ENCODE measurements at places on chromosomes 3 and 15.

- DNase-seq = no peak
Observed at GRCh38 chr15:99423186-99424130, 142.3 kb upstream of the MEF2A start.

DNA sequence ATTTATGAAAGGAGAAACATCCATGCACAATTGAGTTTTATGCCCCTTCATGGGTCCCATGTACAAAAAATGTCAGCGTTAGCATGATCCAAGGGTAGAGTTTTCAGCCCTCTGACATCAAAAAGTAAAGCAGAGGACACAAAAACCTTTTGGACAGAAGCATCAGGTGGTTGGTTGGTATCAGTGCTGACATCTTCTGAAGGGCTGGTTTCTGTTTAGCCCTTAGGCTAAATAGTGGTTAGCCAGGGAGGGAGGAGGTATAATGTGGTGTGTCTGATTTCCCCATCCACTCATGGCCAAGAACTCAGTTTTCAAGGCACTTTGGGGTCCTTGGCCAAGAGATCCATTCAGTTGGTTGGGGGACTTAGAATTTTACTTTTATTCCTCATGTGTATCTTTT lies 16.5 kb downstream of the CCDC66 start:
- no peak for DNase-seq

- DNase-seq = no peak
Observed at GRCh38 chr3:119314821-119315220, 20.6 kb downstream of the ARHGAP31 start.

- DNase-seq = no peak
Observed at GRCh38 chr3:49013738-49014660, 4.4 kb downstream of the DALRD3 start.

DNA sequence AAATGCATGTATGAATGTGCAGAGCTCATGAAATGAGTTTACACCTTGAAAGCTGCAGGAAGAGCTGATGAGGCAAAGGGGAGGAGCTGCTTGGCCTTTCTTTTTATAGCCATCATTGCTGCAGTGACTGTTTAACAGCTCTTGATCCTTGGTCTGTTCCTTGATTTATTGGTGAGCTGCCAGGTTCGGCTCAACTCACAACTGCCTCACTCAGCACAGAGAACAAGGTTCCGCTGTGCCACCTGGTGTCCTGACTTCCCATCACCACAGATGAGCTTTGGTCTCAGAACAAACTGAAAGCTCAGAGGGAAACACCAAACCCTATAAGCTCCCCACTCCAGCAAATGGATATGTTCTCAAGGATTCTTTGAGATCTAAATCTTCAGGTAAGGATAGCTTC lies 626.1 kb downstream of the MAGI1 start:
- DNase-seq = no peak

DNA sequence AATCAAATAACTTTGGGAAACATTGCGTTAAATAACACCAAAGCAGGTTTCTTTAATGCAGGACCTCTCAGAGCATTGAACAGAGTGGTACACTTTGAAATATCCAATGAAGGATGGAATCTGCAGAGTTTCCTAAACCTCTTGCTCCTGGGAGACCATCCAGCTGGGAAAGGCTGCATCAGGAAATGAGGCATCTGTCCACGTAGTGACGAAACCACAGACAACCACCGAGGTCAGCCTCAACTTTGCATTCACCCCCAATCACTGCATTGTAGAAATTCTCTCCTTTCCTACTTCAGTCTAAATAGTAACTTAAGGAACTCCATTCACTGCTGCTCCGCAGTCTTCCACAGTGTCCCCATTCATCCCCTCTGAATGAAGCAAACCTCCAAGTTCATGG lies 41.5 kb upstream of the CDV3 start:
- no peak for DNase-seq

GRCh38 chr15:60390871-60391501 lies 6.8 kb downstream of the ANXA2 start:
- DNase-seq = no peak

DNA sequence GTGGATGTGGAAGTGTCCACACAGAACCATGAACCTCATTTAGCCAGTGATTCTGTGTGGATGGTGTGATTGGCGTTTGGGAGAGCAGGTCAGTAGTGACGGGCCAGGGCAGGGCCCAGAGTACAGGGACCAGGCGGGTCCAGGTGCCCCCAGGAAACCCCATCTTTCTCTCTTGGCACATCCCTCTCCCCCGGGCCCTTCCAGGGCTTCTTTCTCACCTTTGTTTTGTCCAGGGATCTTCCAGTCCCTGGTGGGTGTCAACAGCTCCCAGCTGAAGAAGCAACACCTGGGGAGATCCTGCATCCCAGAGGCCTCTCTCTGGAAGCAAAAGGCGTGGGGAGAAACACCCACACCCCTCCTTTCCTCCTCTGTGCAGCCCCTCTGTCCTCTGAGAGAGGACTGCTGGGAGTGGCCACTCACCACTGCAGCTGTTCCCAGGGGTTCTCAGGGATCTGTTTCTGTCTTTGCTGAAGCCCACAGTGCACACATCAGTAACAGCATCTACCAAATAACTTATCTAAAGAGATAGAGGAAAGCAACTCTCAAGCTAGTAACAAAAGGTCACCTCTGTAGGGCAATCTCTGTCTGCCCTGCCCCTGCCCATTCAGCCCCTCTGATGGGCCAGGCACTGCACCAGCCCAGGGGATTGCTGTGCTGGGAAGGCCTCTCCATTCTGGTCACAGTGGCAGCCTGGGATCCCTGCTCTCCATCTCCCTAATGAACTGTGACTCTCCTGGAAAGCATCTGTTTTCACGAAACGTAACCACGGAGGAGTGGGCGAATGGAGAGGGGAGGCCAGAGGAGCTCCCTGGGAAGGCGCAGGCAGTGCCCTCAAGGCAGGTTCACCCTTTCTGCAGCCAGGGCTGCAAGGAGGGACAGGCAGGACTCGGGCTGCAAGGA lies 98.3 kb upstream of the ALDH1A3 start:
- no peak for DNase-seq

DNA sequence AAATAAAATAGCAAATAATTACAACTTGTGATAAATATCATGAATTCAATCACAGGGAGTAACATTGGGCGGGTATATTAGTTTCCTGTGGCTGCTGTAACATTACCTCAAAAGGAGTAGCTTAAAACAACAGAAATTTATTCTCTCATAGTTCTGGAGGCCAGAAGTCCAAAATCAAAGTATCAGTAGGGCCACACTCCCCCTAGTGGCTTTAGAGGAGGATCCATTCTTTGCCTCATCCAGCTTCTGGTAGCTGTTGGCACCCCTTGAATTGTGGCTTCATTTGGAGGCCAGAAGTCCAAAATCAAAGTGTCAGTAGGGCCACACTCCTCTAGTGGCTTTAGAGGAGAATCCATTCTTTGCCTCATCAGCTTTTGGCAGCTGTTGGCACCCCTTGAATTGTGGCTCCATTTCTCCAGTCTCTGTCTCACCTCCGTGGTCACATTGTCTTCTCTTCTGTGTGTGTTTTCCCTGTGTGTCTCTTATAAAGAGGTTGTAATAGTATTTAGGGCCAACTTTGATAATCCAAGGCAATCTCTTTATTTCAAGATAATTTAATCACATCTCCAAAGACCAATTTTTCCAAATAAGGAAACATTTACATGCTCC lies 3.1 kb upstream of the CFAP20DC start:
- no peak for DNase-seq

DNA sequence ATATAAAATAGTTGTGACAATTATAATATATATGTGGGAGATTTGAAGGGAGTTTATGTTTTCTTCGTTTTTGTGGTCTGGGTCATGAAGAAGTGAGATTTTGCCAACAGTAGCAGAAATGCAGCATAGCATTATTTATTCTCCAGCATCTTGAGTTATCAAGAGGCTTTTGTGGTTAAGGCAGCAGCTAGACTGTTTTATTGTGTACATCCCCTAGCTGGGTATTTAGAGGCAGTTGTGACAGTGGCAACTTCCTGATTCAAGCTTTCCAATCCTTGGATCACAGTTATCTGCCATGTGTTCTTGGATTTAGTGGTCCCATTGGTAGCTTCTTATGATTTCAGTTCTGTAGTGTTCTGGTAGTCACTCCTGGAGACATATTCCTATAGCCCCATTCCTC lies 29.0 kb downstream of the ARIH1 start:
- DNase-seq = no peak

GRCh38 chr15:41566121-41566885 lies 7.3 kb downstream of the TYRO3 start:
- no peak for DNase-seq

All from naive thymus-derived CD4-positive, alpha-beta T cell (primary cell).